Erythroblast (primary cell): ENCODE measurements at places on chromosomes 4 and X.

DNA sequence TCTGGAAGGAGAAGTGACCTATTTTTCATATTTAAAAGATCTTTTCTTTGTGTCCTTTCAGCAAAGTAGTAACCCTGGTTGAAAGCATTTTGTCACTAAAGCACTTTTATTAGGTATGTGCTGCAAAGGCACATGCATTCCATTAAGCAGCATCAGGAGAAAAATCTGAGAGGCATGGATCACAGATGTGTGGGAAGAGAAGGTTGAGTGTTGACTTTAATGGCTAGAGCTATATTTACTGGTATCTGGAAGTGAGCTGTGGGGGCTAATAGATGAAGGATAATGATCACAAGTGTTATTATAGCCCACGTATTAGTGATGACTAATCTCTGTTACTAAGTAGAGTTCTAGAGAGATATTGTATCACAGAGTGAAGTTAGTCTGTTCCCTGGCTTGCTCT lies 1520.7 kb downstream of the ARAP2 start:
- DNase-seq = no peak

GRCh38 chr4:158588777-158589176 lies 67.1 kb downstream of the RXFP1 start:
- no peak for DNase-seq

- DNase-seq = no peak
Measured at GRCh38 chr4:101885574-101885973, 95.0 kb downstream of the BANK1 start.

DNA sequence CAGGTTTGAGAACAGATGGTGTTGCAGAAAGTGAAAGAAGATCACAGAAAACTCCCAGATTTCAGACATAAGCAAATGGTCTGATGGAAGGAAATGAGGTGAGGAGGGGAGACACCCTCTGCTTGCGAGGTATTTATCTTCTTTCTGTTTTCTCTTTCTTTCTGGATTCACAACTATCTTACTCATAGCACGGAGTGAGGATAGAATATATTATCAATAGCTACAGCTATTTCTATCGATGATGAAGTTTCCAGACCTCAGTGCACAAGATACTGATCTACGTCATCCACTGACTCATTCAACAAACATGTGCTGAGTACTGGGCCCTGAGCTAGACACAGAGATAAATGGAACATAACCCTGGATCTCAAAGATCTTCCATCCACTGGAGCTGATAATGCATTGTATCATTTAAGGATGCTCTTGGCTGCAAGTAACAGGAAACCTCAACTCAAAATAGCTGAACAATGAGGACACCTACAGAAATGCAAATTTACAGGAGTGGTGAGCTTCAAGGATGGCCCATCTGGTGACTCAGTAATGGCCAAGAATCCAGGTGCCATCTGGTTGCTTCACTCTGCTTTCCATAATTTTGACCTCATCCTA lies 21.2 kb downstream of the SLC2A9 start:
- no peak for DNase-seq

DNA sequence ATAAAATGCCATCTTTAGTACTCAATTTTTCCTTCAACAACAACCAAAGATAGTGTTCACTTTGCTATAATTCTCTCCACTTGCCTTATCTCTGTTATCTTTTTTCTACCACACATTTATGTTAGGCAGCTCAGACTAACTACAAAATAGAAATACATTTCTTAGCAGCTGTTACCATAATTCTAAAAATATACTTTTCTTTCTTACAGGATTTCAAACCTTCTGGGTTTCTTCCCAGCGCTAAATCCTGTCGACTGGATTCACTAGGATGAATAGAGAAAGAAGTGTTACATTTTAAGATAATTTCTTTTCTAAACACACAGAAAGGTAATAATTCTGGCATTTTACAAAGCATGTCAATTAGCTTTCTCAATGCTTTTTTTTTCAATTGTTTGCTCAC lies 105.5 kb upstream of the GK2 start:
- no peak for DNase-seq

GRCh38 chr4:99157478-99157935 lies 13.4 kb upstream of the ADH4 start:
- DNase-seq = no peak

GRCh38 chr4:106914223-106914622 lies 121.9 kb downstream of the DKK2 start:
- no peak for DNase-seq

DNA sequence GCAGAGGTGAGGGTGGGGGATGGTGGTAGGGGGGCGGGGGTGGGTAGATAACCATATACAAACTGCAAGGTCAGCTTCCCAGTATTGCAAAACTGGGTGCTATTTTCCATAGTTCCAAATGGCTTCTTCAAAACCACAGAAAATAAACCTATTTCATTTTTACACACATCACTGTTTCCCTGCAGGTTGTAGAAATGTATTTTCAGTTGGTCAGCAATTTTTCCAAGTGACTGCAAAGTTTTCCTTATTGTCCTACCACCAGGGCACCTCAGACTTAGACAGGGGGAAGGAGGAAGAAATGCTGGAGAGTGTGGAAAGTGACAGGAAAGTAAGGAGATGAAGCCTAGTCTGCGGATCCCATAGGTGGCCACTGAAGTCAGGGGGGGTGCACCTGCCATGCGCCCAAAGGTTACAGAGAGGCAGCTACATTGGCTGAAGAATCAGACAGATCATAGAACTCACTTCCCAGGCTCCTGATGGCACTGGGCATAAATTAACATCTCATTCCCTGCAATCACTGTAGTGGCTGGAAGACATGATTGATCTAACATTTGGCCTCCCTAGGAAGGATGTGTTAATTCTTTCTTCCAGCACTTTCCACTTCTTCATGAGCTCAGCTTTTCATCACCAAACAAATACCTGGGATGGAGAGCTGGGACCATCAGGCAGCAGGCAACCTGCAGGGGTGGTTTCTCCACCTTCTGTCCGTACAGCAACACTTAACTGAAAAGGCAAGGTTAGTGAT lies 402.0 kb downstream of the HNRNPD start:
- no peak for DNase-seq

- DNase-seq = no peak
Measured at GRCh38 chr4:128357286-128357685, 69.7 kb upstream of the PGRMC2 start.
